Activated naive CD4-positive, alpha-beta T cell treated with Interleukin-2 at 50 U/mL for 16 hours (primary cell): ENCODE measurements at places on chromosomes 11 and 22.

- DNase-seq: no peak
These were observed 99.7 kb upstream of the SYT13 start for GRCh38 chr11:45385844-45386243.

GRCh38 chr22:28417431-28417830, 262.2 kb downstream of the TTC28 start:
- no peak for DNase-seq

DNA sequence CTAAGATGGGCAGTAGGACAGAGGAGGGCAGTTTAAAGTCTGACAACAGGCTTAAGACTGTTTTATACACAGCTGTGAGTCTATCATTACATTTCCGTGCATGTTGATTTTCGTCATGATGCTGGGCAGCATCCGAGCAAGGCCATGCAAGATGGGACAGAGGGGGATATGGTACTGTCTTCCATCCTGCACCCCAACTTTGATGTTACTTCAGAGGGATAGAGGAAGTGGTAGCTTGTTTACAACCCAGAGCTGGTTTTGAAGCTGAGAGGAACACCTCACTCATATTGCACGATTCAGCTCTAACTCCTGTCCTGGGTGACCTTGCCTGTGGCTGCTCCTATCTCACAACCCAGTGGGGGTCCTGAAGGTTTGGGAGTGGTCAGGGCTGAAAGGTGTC, 3.0 kb upstream of the SORL1 start:
- DNase-seq: no peak

DNA sequence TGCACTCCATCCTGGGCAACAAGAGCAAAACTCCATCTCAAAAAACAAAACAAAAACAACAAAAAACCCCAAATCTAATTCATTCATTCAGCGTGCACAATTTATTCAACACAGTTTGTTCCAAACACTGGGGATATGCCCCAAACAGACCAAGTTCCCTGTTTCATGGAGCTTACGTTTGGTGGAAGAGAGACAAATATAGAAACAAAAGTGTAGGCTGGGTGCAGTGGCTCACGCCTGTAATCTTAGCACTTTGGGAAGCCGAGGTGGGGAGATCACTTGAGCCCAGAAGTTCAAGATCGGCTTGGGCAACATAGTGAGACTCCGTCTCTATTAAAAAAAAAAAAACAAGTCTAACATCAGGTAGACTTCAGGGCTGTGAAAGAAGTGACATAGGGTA, 52.4 kb downstream of the PTPRJ start:
- no peak for DNase-seq

- no peak for DNase-seq
These were observed 44.9 kb downstream of the TTC17 start for GRCh38 chr11:43403357-43404231.

- no peak for DNase-seq
These were observed 3.9 kb upstream of the TEF start for GRCh38 chr22:41377846-41378245.

- DNase-seq: peak; percentile 75
These were observed at the start of gene TP53I11 for GRCh38 chr11:44950625-44951476. Gene TP53I11, minus strand, starts transcription at chr11:44950883. Its CDS starts 12,548 bp downstream, at chr11:44938335.

GRCh38 chr11:92819830-92820229, 149.6 kb upstream of the MTNR1B start:
- no peak for DNase-seq

DNA sequence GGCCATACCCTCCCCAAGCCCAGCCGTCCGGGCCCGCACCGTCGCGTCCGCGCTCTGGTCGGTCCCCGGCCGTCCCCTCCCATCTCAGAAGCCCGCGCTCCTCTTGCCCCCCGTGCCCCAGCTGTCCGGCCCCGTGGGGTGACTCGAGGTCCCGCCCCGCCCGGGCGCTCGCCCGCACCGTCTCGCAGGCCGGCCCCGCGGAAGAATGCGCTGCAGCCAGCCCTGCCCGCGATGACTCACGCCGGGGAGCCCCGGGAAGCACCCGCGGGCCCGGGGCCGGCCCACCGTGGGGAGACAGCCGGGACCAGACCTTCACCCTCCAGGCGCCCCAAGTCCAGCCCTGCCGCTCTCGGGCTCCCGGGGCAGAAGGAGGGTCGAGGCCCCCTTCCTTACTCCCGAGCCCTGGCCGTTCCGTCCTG, 320 bp upstream of the PHLDA2 start:
- DNase-seq: peak; percentile 63

GRCh38 chr11:68819362-68819761, 22.4 kb downstream of the CPT1A start:
- DNase-seq: no peak
